ENCODE measurements at places on chromosomes 5 and 9. TPM values are rescaled to one million over a fixed set of nuclear protein-coding genes. Genes with fewer than 3 reads are reported as not detected.

GRCh38 chr5:111993242-111993641 lies 236.2 kb upstream of the NREP start:
- DNase-seq, result no peak

The PCDHGA2 gene
- polyA plus RNA-seq, result 6.0 TPM

DNA sequence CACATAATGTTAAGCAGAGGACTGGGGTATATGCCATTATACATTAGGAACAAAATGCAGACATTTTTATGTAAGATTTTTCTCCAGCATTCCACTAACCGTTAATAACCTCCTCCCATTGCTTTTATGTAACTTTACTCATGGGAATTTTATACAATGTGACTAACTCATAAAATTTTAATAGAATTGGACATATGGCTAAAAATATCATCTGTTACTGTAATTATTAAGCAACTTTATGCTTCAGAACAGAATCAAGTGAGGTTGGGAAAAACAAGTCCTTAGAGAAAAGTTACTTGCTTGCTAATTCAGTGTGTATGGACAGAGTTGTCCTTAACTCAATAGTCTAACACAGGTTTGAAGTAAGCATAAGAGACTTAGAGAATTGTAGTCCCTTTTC lies 54.8 kb upstream of the PCSK1 start:
- DNase-seq, result no peak

DNA sequence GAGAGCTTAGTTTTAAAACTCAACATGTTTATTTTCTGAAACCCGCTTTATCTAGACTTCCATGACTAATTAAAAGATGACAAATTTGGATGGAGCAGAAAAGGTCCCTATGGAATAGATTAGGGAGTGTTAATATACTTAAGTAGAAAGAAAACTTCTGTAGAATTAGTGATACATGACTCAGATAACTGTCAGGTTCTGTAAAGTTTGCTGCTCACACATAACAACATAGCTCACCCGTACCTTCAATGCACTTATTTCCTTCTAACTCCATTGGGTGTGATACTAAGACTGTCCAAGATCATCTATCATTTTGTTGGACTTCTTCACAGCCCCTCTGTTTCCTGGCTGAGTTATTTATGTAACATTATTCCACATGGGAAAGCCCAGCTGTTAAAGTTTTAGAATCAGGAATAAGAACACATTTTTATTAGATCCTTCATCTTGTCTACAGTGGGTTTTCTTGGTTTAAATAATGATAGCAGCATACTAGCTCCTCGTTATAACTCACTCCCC lies 27.8 kb downstream of the TMEM167A start:
- DNase-seq, result no peak

- DNase-seq, result no peak
Observed at GRCh38 chr9:14313951-14314423, at the start of gene NFIB. NFIB (minus strand) TSS chr9:14314141; CDS start chr9:14313511, 630 bp downstream.

- no peak for DNase-seq
Observed at GRCh38 chr9:33104401-33104800, 27.9 kb upstream of the SMU1 start.

- DNase-seq, result no peak
Observed at GRCh38 chr5:152140347-152140746, 215.7 kb upstream of the GLRA1 start.

GRCh38 chr9:130304116-130304515 lies 38.6 kb downstream of the HMCN2 start:
- no peak for DNase-seq

GRCh38 chr5:73142035-73142434 lies 21.7 kb downstream of the TMEM171 start:
- DNase-seq, result no peak

DNA sequence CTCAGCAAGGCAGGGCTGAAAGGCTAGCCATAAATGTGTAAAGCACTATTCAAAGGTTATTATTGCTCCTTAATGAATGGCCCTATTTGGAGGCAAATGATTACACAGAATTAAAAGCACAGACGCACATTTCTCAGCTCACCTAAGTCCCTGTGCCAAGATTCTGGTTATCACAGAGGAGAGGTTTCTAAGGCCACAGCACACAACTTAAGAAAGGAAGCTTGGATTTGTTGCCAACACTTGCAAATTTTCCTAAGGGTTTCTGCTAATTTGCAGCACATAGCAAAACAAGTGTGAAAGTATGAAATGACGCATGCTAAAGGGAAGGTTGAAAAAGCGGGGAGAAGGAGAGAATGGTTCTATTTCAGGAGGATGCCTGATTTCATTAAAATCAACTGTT lies 834.1 kb upstream of the C9orf72 start:
- DNase-seq, result no peak

- DNase-seq, result no peak
Observed at GRCh38 chr5:134851307-134851923, 5.6 kb downstream of the C5orf24 start.

GRCh38 chr9:83934569-83935275 lies 13.5 kb upstream of the KIF27 start:
- DNase-seq, result no peak

DNA sequence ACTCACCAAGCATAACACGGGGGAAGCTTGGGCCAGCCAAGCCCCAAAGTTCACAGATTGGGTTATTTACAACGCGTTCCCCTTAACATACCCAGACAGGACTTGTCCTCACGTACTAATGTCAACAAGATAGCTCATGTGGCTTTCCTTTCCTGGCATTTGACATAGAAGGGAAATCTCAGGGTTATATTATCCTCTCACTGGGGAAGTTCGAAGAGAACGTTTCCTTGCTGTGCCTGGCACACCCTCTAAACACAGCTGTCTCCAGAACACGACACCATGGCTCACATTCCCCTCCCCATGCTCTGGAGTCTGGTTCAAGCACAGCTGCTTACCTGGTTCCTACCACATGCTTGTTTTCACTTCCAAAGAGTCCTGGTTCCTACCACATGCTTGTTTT lies 46.8 kb upstream of the OTULINL start:
- peak; percentile 15 for DNase-seq

The NUTM2F gene
- polyA plus RNA-seq, result not detected

The TAF11L11 gene
- not detected for polyA plus RNA-seq

DNA sequence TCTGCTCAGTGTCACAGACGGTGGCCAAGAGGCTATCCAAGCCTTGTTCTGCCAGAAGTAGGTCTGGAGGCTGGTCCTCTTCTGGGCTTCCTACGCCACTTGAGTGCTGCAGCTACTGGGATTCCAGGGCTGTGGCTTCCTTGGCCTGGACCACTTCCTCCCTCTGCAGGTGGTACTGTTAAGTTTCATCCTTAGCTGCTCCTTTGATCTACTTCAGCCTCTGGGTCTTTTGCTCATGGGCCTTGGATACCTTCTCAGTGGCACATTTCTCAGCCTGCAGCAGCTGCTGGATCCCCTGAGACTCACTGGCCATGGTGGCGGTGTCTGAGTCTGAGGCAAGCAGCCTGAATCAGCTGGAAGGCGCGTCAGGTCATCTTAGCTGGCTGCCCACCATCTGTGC lies 10.3 kb downstream of the CNOT8 start:
- DNase-seq, result no peak

DNA sequence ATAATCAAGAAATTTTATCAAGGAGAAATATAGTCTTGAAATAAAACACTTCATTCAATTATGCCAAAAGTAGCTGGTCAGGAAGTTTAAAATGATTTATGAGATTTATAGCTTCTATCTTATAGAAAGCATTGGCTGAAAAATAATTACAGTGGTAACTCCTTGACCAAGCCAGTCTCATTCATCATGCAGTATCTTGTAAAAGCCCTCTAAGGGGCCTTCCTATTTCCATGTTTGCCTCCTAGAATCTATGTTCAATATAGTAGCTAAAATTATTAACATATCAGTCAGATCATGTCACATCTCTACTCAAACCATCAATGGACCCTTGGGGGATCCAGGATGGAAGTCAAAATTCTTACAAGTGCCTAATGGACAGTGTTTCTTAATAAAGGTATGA lies 393.4 kb upstream of the ST8SIA4 start:
- no peak for DNase-seq

The NRARP gene
- 7.7 TPM for polyA plus RNA-seq

The DAB2 gene
- 235 TPM for polyA plus RNA-seq

The ENTPD2 gene
- polyA plus RNA-seq, result 4.7 TPM

- no peak for DNase-seq
Observed at GRCh38 chr9:132356324-132356924, 1.6 kb upstream of the SETX start.

DNA sequence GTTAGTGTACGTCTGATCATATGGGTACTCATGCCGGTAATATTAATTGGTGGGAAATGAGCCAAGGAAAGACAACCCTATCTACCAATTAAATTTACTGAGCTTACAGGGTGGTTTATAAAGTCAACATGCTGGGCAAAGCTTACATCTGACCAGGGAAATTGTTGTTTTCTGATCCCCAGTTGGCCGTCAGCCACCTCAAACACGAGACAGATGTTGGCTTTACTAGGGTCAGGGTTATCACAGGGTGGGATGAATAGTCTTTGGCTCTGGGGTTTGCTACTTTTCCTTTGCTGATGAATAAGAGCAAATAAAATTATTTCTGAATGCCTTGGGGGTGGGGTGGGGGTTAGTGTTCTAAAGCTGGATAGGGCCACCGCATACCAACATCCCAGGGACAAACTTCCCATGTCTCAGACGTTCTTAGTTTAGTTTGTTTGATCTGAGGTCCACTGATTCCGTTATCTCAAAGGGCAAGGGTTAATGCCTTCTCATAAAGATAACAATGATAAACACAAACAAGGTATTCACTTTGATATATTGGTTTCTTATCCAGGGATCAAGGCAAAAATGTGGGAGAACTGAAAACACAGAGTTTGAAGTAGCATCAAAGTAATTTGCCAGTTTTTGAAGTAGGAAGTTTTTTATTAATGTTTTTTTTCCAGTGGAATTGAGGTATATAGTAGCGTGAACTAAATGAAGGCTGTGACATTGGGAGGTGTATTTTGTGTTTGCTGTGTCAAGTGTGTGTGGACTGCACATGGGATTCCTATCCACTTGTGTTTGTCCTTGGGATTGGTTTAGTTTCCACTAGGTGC lies 109.1 kb upstream of the RPS23 start:
- no peak for DNase-seq

The IGIP gene
- polyA plus RNA-seq, result 5.9 TPM

DNA sequence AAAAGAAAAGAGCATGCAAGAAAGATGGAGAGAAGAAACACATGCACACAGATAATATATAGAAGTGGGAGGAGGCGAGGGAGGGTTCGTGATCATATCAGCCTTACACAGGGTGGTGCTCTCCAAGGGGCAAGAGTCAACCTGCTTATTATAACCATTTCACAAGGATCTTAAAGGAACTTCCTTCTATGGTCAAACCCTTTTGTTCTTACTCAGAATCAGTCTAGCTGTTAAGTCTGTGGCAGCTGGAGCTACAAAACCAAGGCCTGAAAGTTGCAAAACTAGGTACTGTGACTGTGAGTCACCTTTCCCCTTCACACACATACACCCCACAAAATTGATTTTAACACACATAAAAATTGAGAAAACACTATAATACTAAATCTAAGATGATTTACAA lies 18.5 kb upstream of the ERMP1 start:
- no peak for DNase-seq

The UGT3A1 gene
- polyA plus RNA-seq, result 94.7 TPM

GRCh38 chr5:157772127-157772526 lies 28.6 kb downstream of the LSM11 start:
- DNase-seq, result no peak

The MLANA gene
- polyA plus RNA-seq, result 1.4 TPM

DNA sequence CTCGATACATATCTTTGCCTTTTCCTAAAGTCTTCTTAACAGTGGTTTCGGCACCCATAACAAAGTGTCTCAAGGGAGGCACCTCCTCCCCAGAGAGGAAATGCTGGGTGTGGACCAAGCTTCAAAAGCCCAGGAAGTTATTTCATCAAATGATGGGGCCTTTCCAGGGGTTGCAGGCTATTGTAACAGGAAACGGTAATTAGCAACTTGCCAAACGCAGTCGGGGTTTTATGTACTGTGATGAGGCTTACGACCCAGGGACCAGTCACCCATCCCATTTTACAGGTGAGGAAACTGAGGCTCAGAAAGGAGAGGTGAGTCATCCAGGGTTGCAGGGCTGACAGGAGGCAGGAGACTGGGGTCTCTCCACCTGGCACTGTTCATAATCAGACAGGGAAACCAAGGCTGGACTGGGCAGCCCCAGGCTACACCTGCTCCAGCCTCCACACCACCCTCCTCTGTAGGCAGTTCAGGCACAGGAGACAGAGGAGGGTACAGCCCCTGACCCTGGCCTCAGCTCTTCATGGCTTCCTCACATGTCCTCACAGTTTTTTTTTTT lies 30.0 kb upstream of the SUSD3 start:
- no peak for DNase-seq

GRCh38 chr5:153147891-153148623 lies 342.4 kb upstream of the GRIA1 start:
- DNase-seq, result peak; percentile 3

- no peak for DNase-seq
Observed at GRCh38 chr9:115058175-115058574, 59.8 kb downstream of the TNC start.

The FOXI1 gene
- polyA plus RNA-seq, result 7.9 TPM

The SPINK4 gene
- polyA plus RNA-seq, result not detected

DNA sequence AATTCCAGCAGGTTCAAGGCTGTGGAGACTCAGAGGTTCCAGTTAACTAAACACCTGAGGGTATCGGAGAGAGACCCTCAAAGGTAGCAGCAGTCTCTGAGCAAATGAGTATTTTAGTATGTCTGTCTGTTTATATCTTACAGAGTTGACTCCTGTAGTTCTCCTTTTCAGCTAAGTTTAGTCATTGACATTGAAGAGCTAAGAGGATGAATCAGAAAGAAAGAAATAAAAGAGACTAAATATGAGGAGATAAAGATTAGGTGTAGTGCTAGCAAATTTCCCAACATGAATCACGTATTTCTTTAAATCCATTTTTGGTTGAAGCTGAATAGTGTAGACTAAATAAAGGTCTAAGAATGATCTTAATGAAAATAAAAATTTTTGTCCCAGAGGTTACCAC lies 474.0 kb upstream of the RGMB start:
- no peak for DNase-seq

DNA sequence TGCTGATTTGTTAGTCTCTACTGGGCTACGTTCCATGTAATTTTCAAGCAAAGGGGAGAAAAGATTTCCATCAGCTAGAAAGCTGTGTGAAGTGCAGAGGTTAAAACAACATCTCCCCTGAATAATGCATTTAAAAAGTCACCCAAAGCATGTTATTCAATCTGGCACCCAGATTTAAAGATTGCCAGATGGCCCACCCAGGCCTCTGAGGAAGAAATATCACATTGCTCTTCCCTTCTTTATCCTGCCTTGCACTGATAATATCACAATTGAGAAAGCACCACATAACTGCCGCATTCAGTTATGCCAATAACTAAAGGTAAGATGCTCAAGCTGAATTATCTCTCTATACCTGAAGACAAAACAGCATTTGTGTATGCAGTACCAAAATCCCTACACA lies 119.4 kb upstream of the PUM3 start:
- DNase-seq, result no peak

DNA sequence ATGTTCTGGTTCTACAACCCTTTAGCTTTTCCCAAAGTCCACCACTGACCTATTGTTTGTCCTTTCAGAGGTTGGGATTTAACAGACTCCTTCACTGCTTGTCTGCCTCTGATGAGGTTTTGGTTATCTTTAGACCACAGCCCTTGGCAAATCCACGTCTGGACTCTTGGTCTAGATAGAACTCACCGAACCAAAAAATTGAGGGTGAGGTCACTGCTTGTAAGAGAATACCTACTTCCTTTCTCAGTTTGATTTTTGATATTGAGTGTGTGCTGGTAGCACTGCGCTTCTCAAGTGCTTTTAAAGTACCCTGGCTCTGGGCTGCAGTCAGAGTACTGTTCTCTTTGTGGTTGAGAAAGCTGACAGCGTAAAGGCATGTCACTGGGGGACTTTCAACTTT lies 61.7 kb downstream of the JMY start:
- no peak for DNase-seq

- no peak for DNase-seq
Observed at GRCh38 chr5:10607023-10607665, 43.3 kb downstream of the ANKRD33B start.

All from renal cortex interstitium (tissue), 15 donors.